ENCODE measurements at places on chromosomes 3 and 15. TPM values are rescaled to one million over a fixed set of nuclear protein-coding genes. Genes with fewer than 3 reads are reported as not detected.

The CATSPER2 gene
- 3.4 TPM for polyA plus RNA-seq

- DNase-seq = no peak
Observed at GRCh38 chr3:137792626-137793271, 28.6 kb downstream of the SOX14 start.

DNA sequence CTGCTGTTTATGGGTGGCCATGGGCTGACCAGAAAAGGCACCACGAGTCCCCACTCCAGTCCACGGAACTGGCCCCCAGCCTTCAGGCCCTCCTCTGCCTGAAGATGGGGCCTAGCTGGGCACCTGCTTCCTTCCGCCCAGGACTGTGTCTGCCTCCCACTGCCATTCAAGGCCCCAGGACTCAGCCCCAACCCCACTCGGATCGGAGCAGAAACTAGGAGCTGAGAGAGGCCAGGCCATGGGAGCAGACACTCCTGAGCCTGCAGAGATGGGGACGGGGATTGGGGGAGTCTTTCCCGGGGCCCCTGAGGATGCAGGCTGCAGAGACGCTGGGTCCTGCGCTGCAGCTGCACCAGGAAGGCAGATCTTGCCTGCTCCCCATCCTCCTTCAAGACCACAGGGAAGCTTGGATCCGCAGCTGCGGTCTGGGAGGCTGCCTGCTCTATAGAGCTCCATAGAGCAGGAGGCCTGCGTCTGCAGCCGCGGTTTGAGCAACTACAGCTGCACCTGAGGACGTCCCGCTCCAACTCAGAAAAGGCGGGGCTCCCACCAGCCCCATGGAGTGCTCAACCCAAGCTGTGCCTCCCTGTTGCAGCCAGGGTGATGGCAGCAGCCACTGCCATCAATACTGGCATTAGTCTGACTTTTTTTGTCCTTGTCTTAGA lies 383.9 kb upstream of the TMCO5A start:
- DNase-seq = no peak

The PCSK6 gene
- polyA plus RNA-seq = 4.2 TPM

The BCL2A1 gene
- polyA plus RNA-seq = 9.6 TPM

The TBC1D23 gene
- polyA plus RNA-seq = 18.0 TPM

The ACKR2 gene
- 1.2 TPM for polyA plus RNA-seq

DNA sequence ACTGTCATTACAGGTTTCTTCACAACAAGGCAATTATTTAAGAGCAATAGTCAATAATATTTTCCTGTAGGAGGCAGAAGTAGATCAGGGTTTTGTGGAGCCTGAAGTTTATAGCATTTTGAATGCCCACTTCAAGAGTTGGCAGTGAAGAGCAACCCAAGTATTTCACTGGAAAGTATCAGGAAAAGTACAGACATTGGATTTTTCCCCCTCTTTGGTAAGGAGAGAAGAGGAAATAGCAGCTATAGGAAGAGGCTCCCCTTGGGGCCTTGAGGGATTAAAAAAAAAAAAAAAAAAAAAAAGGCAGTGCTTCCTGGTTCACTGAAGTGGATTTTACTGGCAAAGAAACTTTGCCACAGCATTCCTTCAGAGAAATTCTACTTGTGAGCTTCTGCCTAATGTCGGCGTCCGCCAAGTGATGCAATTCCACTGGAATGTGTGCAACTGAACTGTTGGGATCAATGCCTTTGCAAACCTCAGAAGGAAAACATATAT lies 5.7 kb upstream of the CNTN6 start:
- no peak for DNase-seq

DNA sequence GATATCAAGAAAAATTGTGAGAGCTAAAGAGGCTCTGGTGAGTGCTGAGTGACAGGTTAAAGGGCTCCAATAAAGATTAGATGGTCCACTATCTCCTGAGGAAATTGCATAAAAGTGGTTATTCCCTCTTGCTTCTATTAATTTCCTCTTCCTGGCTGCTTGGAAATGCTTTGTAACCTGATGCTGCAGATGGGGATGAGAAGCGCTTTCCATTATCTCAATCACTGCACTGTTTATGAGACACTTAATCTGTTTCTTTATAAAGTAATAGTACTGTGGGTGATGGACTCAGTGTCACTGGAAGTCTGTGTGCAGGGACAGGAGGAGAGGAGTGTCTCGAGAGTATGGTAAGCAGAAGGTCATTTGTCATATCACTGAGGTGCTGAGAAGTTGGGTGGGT lies 305.3 kb downstream of the EPHB1 start:
- DNase-seq = no peak

DNA sequence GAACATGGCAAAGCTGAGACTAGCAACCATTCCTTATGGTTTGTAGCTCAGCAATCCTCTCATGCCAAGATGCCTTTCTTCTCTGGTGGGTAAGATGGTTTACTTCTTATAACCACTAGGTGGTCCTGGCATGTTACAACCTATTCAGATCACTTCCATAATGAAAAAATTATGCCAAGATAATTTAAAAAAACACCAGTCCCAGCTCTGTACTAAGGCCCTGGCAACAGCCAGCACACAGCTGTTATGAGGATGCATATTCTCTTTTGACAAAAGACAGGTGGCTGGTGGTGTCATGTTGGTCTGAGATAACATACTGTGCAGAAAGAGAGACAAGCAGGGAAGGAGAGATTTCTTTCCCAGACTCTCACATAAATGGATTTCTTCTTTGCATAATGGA lies 65.7 kb upstream of the FRMD4B start:
- no peak for DNase-seq

DNA sequence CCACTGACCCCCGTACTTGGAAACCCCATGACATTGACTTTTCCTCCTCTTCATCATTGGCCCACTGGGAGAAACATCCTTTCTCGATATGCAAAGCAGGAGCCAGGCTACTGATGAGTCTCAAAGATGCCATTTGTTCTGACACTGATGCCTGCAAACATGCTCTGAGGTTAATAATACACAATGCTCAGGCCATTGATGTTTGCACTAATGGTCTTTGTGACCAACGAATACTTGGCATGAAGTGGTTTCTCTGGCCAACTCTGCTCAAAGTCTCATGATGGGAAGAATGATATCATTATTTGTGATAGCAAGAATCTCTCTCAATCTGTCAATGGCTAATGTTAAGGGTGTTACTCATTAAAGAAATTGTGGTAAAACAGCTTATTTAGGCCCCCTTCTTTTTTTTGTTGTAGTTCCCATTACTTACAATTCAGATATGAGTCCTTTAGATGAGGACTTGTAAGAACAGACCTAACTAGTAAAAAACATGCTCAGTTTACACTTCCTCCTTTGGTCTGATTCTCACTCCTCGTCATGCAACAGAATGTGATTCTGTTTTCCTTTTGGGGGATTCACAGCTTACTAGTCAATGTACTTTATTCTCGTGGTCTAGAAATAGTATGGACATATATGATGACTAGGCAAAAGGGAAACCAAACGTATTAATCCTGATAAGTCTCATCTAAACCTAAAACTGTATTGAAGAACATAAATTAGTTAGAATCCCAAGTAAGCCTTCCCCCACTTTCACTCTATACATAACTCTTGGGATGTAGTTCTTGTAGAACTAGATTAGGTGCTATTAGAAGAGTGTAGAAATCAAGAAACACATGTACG lies 488.8 kb upstream of the DPPA4 start:
- DNase-seq = no peak

DNA sequence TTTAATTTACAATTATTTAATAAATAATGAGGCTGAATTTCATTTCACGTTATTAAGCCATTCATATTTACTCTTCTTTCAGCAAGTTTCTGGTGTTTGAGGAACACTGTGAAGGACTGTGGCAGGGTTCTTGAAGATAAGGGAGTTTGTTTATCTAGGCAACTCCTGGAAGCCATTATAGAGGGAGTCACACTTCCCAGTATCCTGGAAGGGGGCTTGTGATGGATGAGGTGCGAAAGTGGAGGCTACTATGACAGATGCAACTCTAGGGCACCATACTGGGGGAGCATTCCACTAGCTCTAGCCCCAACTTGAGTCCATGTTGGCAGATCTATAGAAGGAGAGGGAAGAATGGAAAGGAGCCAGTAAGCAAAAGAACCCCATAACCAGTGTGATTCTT lies 14.4 kb downstream of the CNOT10 start:
- no peak for DNase-seq

The CCRL2 gene
- polyA plus RNA-seq = 3.0 TPM

DNA sequence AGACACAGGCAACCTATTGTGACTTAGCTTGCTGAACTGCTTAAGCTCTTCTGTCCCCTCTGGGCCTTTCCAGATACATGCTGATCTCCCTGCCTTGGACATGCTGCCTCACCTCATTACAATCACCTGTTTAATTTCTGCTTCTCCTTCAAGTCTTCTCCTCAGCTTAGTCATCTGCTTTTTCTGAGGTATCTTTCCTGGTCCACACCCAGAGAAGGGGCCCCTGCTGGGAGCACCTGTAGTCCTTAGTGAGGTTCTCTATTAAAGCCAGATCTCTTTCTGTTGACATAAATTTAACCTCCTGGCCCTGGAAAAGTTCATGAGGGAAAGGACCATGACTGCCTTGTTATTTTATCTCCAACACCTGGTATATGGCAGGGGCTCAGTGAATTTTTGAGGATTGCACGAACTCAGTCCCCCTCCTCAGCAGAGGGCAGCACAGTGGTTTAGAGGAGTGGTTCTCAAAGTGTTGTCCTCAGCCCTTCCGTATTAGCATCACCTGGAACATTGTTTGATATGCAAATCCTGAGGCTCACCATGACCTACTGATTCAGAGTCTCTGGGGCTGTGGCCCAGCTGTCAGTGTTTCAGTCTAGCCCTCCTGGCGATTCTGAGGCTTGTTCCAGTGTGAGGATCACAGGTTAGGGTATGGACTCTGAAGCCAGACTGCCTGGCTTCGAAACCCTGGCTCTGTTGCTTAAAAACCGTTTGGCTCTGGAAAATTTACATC lies 12.7 kb downstream of the COL6A6 start:
- DNase-seq = no peak

The ARNT2 gene
- 1.8 TPM for polyA plus RNA-seq

- no peak for DNase-seq
Observed at GRCh38 chr3:25429361-25430286, 1.6 kb downstream of the RARB start.

GRCh38 chr3:139325551-139325950 lies 18.3 kb upstream of the MRPS22 start:
- no peak for DNase-seq

DNA sequence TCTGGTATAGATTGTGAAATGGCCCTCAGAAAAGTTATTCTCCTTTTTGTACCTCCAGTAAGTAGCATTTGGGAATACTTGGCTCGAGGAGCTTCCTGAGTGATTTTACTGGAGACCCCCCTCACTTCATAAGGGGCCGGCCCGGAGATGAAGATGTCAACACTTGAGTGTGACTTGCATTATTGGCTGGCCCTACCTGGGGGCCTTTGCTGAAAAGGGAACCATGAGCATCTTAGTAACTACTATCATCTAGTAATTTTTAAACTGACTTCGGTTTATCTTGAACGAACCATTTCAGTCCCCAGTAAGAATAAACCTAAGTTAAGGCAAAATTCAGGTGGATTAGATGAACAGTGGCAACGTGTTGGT lies 1.3 kb downstream of the FAIM start:
- DNase-seq = no peak

DNA sequence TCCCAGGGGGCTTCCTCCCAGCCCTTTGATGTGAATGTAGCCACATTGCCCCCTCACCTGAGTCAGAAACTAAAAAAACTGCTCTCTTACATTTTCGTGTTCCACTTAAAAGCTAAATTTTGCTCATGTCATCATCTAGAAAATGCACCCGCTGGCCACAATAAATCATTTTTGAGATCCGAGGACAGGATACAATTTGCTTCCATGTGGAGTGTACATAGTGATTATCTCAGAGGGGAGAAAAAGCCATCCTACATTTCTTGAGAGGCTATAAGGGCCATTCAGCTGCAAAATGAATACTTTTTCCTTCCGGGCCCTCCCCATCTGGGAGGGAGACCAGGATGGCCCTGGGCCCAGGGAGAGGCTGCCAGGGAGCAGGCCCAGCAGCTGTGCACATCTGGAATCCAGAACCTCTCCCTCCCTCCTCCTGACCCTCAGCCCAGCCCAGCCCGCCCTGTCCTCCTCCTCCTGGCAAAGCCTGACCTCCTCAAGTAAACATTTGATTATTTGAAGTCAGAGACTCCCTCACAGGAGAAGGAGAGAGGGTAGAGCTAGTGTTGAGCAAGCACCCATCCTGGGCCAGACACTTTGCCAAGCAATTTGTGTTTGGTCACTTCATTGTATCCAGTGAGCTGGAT lies 59.1 kb downstream of the CORO2B start:
- peak; percentile 91 for DNase-seq

DNA sequence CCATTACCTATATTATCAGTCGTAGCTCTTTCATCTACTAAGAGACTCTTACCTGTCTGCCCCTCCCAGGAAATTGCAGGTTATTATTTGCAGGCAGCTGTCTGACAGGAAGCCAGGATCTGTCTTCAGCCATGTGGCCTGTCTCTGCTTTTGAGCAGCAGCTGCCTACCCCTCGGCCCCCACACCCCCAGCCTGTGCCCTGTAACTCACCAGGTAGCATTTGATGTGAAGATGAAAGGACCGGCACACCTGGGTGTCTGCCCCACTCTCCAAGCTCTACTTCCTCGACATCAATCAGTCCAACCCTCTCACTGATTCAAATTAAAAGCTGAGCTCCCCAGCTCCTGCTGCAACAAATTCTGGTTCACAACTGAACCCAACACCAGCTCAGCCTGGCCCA lies 197.2 kb upstream of the CTNNB1 start:
- DNase-seq = no peak

DNA sequence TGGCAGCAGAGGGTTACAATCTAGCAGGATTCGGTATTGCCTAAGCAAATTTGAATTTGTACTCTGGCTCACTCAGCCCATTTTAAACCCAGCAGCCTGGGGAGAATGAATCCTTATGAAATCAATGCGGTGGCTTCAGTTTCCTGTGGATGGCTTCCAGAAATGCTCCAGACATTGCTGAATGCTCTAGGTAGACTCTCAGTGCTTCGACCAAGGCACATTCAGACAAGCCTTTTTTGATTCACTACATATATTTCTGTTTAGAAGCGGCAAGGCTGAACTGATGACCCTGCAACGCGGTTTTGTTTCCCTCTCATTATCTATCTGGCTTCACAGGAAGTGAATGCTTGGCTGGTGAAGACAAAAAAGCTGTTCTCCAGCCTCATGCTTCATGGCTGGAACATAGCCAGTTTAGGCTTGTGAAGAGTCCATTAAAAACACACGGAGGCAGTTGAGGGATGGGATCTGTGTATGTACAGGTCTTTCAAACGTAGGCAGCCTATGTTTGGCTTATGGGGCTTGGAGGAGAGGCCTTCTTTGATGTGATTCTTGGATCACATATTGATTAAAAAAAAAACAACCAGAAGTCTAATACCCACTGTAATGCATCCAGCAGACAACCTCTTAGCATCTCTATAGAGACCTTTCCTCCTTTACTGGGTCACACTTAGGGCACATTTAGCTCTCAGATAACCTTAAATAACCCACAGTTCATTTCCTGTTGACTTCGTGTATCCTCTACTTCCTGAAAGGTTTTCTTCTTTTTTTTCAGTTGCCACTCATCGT lies 400.2 kb upstream of the TBL1XR1 start:
- DNase-seq = peak; percentile 84

The RTP3 gene
- not detected for polyA plus RNA-seq

- DNase-seq = no peak
Observed at GRCh38 chr3:117995842-117996437, 1038.7 kb downstream of the IGSF11 start.

The ADPRH gene
- polyA plus RNA-seq = 1.2 TPM

The GOLGA6L10 gene
- polyA plus RNA-seq = 0.60 TPM
